CD4-positive, alpha-beta T cell treated with Interleukin-15 for 4 hours (primary cell): ENCODE measurements at places on chromosomes 2 and 18.

- DNase-seq: no peak
Observed at GRCh38 chr2:177187631-177188312, 24.8 kb upstream of the HNRNPA3 start.

DNA sequence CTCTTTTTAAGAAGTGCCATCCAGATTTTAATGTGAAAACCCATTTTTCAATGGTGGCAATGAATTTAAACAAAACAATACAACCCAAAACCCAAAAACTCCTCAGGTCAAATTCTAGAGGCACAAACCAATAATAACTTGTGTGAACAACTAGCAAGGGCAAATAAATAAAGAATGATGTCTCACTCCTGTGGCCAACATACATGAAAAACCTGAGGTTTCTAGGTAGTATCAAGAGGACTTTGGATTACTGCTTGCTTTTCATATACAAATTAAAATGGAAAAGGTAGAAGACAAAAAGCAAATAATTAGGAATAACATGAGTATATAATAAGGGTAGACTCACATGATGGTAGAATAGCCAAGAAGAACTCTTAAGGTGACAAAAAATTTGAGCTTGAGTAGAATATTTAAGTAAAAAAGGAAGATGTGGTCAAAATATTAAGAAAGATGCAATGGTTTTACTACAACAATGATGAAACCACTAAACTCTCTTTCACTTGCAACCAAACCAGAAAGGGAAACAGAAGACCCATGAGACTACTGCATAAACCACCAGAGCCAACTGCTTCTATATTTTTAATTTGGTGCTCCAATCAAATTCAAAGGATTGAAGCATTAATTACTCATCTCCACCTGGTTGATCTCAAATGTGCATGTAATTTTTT is 53.5 kb downstream of the DARS1 start:
- DNase-seq: no peak

DNA sequence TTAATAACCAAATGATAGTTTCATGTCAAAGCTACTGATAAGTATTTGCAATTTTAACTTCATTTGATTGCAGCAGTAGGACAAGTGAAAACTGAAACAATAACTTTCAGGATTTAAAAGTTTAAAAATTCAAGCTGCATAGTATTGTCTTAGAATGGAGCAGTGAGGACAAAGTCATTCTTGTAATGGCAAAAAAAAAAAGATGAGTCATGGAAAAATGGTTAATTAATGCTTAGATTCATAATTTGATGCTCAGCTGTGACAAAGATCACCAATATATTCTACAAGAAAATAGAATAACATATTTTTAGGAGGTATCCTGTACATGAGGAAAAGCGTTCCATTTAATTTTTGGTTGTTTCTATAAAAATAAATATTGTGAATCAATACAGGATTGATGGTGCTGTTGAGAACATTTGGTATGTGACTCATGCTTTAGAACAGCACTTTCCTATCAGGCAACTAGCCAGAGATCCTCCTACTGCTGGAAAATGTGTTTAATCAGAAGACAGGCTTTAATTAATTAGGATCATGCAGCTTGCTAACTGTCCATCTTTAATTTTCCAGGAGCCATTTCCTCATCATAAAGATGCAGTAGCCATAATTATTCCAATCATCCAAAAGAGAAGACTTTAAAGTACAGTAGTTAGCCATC is 239.0 kb upstream of the MMADHC start:
- DNase-seq: no peak

DNA sequence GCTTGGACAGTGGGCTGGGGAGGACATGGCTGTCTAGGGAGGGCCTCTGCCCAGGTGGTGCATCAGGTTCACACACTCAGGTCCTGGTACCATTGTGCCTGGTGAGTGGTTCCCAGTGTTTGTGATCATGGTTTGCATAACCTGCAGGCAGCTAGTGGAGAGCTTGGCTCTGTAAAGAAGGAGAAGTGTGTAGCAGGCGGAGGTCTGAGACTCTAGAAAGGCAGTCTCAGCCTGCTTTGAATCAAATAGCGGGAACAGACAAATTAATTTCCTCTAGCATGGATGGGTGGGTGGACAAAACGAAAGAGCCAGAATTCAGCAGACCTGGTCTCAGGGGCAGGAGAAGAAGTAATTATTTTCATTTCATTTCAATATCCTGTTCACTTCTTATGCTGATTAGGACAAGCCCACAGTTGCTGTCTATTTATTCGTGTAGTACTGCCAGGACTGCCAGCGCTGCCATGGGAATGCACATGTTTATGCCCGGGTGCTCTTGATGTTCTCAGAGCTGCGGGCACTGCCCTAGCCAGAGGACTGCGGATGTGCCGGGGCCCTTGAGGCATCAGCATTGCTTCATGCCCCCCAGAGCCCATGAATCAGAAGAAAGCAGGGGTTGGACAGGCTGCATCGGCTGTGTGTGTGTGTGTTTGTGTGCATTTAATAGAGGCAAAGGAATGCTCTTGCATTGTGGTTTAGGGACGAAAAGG is 45.4 kb upstream of the DLX2 start:
- DNase-seq: no peak

DNA sequence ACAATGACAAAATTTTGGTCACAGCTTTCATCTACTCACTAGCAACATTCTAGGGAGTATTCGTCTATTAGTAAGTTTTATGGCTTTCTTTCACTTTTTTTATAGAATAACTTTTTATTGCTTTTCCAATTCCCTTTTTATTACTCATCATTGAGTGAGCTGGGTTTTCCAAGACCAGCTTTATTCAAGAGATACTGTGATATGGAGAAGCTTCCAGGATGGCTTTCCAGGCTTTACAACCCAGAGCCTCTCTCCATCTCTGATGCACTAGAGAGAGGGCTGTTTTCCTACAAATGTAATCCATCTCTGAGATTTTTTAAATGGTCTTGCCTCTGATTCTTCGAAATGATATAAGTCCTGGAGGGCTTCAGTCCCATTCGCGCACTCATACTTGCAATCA is 118.3 kb downstream of the LDLRAD4 start:
- DNase-seq: no peak

GRCh38 chr2:126719191-126719832 is 63.4 kb downstream of the GYPC start:
- DNase-seq: no peak

- no peak for DNase-seq
Observed at GRCh38 chr2:159186462-159186861, 100.0 kb downstream of the WDSUB1 start.

- no peak for DNase-seq
Observed at GRCh38 chr2:23776021-23776420, 150.9 kb downstream of the ATAD2B start.

GRCh38 chr2:12335131-12335530 is 381.6 kb upstream of the TRIB2 start:
- DNase-seq: no peak

GRCh38 chr2:118309946-118310680 is 221.8 kb downstream of the INSIG2 start:
- DNase-seq: peak; percentile 47

DNA sequence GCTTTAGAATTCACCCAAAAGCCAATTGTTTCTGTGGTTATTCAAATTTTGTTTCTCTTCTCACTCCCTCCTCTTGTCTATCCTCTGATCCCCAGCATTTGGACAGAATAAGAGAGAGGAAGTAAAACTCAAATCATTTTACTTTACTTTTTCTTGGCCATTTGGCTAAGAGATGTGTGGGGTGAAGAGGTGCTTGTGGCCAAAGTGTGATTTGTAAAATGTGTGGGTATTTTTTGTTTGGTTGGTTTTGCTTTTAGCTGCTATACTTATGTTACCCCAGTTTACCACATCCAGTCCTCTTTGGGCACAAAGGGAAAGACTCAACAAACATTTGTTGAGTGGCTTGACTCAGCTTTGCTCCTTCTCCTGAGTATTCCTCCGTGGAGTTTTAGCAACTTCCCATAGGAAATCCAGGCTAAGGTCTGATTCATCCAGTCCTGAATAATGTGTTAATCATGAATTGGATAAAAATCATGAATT is 109.1 kb upstream of the CYP1B1 start:
- DNase-seq: no peak

GRCh38 chr18:74493689-74494088 is 2.5 kb upstream of the CNDP2 start:
- DNase-seq: peak; percentile 74

GRCh38 chr18:370751-371608 is 103.1 kb upstream of the THOC1 start:
- DNase-seq: no peak

DNA sequence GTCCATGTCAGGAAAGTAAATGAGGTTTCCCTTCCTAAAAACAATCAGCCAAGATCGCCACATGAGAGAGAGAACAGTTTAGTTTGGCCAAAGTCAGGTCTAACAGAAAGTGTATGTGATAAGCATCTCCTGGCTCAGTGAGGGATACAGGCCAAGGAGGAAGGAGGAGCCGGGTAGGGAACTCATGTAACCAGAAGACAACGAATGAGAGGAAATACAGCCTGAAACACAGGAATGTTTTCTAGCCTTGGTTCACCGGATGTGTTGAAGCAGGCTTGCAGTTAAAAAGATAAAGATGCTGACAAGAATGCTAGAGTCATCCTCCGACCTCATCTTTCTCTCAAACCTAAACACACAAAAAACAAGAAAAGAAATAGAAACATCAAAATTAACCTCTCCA is 283.9 kb upstream of the SIX2 start:
- no peak for DNase-seq

DNA sequence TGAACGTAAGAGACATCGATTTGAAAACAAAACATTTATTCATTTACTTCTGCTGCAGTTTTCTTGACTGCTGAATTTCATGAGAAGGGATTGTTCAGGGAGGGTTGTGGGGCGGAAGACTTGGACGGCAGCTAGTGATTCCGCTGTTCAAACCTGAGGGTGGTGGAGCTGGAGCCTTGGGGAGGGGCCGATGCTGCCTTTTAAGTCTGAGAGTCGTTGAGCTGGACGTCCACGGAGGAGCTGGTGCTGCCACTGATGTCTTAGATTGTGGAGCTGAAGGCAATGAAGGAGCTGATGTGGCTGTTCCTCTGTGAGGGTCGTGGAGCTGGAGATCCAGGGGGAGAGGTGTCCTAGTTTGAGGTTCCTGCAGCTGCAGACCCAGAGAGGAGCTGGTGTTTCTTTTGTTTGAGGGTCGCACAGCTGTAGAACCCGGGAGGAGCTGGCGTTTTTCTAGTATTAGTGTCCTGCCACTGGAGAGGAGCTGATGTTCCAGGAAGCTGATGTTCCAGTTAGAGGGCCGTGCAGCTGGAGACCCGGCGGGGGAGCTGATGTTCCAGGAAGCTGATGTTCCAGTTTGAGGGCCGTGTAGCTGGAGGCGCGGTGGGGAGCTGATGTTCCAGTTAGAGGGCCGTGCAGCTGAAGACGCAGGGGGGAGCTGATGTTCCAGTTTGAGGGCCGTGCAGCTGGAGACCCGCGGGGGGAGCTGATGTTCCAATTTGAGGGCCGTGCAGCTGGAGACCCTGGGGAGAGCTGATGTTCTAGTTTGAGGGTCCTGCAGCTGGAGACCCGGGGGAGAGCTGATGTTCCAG is 150.9 kb downstream of the RTP5 start:
- no peak for DNase-seq

DNA sequence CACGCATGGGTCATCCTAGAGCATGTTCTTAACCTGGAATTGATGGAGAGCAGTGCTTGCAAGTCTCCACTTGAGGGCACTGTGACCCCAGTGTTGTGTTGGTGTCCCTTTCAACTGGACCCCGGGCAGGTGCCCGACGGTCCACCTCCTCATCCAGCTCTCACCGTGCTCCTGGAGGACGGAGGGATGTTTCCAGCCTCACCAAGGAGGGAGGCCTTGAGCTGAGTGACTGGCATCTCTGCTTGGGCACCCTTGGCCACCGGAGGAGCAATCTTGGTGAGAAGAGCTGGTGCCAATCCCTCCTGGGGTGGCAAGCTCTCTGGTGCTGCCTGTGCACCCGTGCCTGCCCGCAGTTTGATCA is 45.4 kb upstream of the ASB18 start:
- DNase-seq: no peak

DNA sequence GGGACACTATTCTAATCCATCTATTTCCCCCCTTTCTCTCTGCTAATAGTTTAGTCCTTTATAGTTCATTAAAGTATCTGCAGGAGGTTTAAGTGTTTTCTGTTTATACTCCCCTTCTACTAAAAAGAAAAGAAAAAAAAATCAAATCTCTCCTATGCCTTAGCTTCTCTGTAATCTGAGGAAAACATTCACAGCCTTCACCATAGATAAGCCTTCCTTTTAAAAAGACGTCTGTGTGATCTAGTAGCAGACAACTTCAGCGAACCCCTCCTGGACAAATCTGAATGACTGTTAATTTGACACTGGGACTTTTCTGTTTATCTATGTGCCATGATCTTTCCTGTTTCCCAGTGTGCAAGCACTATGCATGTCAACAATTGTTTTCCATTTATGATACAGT is 70.4 kb upstream of the CDH19 start:
- no peak for DNase-seq

DNA sequence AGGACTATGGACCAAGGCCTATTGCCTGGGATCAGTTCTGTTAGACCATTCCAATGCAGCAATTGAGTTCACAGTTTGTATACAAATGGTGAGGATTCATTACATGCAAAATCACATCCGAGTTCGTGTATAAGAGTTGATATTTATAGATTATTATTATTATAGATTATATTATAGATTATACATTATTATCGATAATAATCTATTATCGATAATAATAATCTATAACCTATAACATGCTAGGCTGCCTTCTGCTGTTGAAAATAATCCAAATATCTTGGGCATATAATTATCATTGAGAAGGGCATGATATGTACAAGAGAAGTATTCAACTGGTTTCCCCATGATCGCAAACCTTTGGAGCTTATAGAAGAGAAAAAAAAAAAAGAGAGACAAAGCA is 135.7 kb downstream of the DPP4 start:
- DNase-seq: no peak

DNA sequence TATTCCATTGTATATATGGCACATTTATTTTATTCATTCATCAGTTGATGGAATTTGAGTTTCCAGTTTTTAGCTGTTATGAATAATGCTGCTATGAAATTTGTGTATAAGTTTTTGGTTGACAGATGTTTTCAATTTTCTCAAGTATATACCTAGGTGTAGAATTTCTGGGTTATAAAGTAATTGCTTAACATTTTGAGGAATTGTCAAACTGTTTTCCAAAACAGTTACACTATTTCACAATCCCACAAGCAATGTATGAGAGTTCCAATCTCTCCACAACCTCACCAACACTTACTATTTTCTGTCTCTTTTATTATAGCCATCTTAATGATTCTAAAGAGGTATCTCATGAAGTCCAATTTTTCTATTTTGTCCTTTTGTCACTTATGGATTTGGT is 12.5 kb upstream of the WDSUB1 start:
- DNase-seq: no peak

DNA sequence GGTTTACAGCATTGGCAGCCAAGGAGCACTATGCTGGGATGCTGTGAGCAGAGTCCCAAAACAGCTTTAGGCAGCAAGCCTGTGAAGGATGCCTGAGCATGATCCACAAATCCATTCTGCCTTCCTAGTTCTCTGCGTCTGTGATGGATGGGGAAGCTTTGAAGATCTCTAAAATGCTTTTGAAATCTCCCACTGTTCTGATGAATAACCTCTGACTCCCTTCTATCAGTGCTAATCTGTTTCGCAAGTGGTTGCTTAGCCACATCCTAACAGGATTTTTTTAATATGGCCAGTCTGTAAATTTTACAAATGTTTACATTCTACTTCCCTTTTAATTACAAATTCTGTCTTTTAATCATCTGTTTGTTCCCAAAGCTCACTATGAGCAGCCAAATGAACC is 319.2 kb downstream of the GULP1 start:
- DNase-seq: no peak
